ENCODE measurements at places on chromosomes 5 and 9.
A peak's percentile ranks its signal among the peaks of the same experiment; 100 is the strongest.

DNA sequence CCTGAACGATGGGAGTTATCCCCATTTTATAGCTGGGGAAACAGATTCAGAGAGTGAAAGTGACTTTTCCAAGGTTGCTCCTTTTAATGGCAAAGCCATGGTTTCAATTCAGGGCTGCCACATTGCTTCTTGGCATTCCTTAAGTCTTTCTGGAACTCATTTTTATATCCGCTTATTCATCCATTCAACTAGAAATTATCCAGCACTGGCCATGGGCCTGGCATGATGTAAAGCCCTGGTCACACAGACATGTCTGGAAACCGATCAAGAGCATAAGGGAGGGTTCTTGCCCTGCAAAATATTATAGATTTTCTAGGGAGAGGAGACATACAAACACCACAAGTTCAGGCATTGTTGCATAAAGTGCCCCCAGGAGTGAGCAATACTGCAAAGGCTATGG is 43.0 kb upstream of the COL15A1 start:
- no peak overlapping the region for H3K4me3 ChIP-seq
- H3K27ac ChIP-seq = no peak overlapping the region
- H3K27me3 ChIP-seq = peaks cover 26% of the 10 kb centered on the region

DNA sequence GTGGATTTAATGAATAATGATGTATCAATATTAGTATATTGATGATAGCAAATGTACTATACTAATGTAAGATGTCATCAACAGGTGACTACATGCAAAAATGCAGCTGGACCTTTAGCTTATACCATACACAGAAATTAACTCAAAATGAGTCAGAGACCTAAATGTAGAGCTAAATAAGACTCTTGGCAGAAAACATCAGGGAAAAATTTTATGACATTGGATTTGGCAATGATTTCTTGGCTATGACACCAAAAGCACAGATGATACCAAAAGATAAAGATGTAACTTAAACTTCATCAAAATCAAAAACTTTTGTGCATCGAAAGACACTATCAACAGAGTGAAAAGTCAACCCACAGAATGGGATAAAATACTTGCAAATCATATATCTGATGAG is 64.0 kb upstream of the CCL21 start:
- H3K27me3 ChIP-seq = peaks cover 13% of the 10 kb centered on the region
- no peak for DNase-seq
- H3K36me3 ChIP-seq = no peaks in the 10 kb centered on the region

- no peaks in the 10 kb centered on the region for H3K4me1 ChIP-seq
- no peak for DNase-seq
- no peak overlapping the region for H3K27ac ChIP-seq
- no peaks in the 10 kb centered on the region for H3K27me3 ChIP-seq
- H3K36me3 ChIP-seq = no peaks in the 10 kb centered on the region
These were observed 190.6 kb downstream of the MPDZ start for GRCh38 chr9:13088720-13089427.

DNA sequence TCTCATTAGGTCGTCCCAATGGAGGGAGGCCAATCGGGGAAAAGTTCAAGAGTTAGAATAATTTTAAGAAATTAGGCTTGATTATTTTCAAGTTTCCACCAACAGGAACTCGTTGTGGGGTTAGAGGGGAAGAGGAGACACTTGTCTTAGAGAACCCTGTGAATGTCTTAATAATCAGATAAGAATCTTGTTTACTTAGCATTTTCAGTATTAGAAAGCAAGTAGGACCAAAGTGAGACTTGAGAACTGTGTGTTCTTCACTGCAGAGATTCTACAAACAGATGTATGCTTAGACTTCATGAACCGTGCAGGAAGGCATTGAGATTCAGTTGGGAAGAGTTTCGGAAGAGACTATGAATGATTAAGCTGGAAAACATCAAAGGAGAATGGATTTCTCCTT is 69.0 kb upstream of the HMHB1 start:
- no peak overlapping the region for H3K4me3 ChIP-seq
- peaks cover 7% of the 10 kb centered on the region for H3K27me3 ChIP-seq
- no peaks in the 10 kb centered on the region for H3K36me3 ChIP-seq
- H3K4me1 ChIP-seq = peaks cover 3% of the 10 kb centered on the region

DNA sequence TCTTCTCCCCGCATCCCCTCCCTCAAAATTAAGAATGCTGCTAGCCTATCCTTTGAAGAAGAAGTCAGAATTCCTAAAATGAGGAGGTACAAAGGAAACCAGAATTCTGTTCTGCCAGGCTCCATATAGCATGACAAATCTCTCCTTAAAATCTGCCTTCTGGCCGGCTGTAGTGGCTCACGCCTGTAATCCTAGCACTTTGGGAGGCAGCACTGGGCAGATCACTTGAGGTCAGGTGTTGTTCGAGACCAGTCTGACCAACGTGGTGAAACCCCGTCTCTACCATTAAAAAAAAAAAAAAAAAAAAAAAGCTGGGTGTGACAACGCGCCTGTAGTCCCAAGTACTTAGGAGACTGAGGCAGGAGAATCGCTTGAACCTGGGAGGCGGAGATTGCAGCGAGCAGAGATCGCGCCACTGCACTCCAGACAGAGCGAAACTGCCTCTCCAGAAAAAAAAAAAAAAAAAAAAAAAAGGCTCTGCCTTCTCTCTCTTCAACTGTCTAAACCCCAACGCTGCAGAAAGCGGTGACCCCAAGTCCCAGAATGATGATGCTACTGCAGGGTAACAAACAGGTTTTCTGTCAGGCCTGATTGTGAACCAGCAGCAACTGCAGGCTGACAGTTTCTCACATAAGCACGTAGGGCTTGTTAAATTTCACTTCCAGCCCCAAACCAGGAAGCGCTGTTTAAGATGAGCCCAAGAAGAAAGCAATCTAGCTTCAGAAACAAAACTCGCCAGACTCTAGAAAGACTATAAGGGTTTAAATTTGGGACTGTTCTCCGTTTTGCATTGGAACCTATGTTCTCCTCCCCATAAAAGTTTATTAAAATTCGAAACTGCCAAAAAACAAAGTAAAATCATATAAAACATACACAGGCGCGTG is 963 bp upstream of the CAST start:
- peaks cover 30% of the 10 kb centered on the region for H3K27me3 ChIP-seq
- peaks cover 59% of the 10 kb centered on the region for H3K4me1 ChIP-seq
- DNase-seq = peak; percentile 64
- peak overlapping the region; percentile 99 for H3K27ac ChIP-seq
